Hippocampal formation (tissue), 2 donors: ENCODE measurements at places on chromosomes 3 and 15.

DNA sequence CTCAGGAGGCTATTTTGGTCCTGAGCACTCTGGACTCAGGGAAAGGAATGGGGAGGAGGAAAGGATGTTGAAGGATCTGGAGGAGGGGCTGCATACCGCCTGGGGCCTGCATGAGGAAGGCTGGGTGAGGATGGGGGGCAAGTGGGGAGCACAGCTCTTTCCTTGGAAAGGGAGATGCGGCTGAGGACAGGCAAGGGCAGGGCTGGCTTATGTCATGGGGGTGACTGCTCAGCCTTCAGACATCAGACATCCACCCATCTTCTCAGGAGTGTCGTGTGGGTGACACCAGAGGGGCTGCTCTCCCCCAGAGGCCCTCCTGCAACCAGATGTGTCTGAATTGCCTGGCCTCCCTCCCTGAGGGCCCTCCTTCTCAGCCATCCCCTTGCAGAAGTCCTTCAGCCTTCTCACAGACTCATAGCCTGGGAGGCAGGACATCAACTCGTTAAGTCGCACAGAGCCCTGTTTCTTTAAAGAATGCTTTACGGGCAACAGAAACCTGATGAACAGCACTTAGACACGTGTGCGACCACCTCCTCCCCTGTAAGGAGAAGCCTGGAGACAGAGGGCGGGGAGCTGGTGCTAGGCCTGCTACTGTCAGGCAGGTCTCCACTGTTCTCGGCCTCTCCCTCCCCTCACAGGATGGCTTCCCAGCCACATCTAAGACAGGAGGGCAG lies 252.3 kb downstream of the OCA2 start:
- DNase-seq, result no peak

DNA sequence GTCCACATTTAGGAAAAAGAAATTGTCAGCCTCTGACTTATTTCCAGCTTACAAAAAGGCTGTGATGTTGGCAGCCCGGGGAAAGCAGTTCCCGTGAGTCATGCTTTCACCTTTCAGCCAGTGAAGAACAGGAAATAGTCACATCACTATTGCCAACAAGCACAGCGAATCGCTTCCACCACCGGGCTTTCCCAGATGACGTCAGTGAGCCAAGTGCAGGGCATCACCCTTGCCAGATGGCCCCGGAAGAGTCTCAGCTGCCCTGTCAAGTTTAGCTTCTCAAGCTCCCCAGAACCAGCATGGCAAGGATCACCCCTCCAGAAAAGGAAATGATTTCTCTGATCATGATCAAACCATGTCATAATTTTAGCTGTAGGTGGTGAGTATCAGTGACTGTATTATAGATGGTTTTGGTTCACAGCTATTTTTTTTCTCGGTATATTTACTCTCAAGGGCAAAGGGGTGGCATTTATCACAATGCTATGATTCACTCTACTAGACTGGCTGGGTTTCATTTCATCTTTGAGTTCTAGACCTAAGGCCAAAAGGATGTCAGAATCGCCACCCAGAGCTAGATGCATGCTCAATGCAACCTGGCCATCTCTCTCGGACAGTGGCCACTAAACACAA lies 32.9 kb downstream of the B3GNT5 start:
- DNase-seq, result peak; percentile 22

DNA sequence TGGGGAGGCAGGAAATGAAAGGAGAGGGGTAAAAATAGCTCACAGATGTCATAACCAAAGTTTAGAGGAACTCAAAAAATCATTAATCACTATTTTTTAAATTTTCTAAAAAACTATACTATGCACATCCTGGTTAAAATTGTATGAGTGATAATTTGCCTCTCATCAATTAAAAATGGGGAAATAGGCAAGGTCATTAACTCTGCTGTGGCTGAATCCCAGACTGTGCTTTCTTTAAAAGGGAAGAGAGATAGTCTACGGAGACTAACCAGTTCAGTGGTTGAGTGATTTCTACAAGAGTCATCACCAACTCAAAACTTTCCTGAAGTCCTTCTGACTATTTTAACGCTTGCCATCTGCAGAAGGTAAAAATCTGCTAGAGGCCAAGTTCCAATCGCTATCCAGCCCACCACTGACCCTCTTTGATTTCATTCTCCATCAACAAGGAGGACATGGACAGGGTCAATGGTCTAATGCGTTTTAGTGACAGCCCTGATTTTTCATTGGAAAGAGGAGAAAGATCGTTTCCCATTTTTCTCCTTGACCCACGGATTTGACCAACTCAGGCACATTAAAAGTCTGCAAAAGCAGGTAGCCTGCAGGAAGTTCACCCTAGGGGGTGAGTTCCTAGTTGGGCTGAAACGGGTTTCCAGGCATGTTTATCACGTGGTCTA lies 850 bp downstream of the SUCLG2 start:
- no peak for DNase-seq

DNA sequence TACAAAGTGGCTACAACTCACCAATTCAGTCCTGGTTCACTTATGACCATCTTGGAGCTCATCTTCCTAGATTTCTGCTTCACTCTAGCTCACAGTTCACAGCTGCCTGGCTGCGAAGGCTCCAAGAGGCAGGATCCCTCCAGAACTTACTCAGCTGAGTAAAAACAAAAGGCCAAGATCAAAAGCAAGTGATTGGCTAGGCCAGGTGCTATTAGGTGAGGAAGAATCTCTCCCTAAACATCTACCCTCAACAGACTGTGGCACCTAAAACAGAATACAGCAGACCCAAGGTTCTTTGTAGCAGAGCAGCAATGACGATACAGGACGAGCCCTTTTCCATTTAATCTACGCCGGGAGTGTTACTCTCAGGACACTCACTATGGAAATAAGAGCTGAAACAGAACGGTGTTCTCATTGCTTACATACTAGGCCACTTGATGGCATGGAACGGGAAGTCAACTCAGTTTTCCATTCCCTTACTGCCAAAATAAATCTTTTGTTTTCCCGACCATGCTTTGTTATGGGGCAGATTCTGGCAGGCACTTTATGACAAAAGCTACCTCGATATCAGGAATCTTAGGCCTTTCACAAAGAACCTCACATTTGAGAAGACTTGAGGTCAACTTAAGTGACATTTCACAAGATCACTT lies 901 bp downstream of the ICE2 start:
- no peak for DNase-seq

GRCh38 chr15:43493703-43494472 lies 932 bp upstream of the TP53BP1 start:
- DNase-seq, result no peak

DNA sequence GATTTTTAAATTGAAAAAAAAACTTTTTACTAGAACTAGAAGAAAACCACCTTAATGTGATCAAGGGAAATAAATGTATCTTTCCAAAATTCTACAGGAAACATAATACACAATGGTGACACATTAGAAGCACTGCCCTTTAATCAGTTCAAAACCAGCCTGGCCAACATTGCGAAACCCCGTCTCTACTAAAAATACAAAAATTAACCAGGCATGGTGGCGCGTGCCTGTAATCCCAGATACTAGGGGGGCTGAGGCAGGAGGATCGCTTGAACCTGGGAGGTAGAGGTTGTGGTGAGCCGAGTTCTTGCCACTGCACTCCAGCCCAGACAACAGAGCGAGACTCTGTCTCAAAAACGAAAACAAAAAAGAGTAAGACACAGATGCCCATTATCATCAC lies 134.5 kb downstream of the TBC1D5 start:
- DNase-seq, result no peak

DNA sequence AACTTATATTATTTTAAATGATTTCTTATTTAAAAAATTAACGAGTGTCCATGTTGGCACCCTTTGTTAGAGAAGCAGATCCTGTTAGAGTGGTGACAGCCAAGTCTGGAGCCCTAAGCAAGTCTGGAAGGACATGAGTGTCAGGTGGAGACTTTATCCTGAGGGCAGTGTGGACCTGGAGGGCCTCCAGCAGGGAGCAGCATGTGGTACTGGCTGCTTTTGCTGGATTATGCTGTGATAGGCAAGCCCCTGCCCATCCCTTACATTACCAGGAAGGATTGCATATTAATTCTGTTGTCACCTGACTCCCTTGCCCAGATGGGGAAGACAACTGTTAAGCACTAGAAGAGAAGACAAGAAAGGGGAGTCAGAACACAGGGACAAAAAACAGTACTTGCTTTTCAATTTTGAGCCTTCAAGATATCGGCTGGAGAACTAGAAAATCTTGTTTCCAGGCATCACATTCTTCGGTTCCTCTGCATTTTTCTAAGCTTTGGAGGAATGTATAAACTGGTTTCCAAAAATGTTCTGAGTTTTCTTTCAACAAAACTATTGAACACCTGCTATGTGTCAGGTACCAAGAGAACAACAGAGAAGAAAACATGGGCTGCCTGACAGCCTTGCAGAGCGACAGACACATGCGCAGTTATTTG lies 22.7 kb downstream of the ZNF860 start:
- no peak for DNase-seq

DNA sequence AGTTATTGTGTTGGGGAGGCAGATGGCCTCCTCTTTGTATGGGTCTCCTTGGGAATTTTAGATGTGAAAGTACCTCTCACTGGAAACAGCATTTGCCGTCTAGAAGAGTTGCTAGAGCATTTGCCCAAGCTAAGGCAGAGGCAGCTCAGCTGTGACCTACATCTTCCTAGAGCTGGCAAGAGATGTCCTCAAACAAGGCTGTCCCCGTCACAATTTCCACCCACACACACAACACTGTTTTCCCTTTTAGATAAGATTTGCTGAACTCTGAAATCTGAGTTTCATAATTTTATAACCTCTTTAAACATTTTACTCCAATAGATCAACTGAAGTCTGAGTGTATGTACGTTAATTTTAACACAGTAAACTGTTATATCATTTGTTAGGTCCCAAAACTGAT lies 352.6 kb downstream of the EPHB1 start:
- no peak for DNase-seq

DNA sequence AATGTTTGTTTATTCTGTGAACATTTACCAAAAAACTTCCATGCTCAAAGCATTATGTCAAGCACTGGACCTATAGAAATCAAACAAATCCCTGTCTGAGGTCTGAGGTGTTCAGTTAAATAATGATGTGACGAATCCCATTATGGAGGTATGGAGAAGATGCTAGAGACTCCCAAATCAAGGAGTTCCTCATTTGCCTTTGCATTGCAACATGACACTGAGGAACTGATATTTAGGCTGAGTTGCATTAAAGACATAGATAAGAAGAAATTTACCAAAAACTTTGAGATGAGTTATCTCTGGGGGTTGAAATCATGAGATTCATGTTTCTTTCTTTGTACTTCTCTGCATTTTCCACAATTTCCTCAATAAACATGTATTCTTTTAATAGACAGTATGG lies 16.0 kb downstream of the CD200 start:
- DNase-seq, result no peak

DNA sequence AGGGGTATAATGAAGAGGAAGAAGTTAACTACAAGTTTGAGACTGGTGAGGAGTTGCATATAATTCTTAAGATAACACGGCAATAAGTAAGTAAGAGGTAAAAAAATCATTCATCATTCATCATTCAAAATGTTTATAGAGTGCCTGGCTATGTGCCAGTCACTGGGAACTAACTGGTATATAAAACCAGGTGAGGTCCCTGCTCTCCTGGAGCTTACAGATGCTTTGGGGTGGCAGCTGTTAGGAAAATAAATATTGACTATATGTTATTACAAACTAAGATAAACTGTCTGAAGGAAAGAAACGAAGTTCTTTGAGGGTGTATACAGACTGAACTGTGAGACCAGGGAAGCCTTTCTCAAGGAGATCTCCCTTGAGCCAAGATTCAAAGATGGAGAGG lies 2.9 kb downstream of the CASR start:
- no peak for DNase-seq

DNA sequence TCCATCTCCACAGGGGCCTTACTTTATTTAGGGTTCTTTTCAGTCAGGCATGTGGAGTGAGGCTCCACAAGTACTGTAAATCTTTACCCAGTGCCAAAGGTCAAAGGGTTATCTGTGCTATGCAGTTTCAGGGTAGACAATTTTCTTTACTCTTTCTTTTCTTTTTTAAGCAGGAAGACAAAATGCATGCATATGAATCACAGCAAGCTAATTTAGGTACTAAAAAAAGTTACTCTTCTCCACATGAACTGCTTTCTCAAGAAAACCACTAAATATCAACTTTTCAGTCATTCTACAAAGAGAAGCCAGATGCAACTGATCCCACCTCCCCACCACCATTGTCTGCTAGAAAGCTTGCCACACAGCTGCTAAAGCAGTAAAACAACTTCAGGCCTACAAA lies 73.3 kb upstream of the PYGO1 start:
- DNase-seq, result no peak

DNA sequence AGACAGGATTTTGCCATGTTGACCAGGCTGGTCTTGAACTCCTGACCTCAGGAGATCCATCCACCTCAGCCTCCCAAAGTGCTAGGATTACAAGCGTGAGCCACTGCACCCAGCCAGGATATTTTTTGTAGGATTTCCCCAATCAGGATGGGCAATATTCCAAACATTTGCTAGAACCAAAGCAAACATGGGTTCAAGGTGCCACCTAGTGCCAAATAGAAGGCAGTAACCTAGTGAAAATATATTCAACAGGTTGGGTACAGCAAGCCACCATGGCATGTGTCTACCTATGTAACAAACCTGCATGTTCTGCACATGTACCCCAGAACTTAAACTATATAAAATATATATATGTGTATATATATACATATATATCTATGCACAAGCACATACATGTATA lies 185.9 kb upstream of the CADM2 start:
- no peak for DNase-seq

- DNase-seq, result no peak
These were observed 145.4 kb downstream of the ALCAM start for GRCh38 chr3:105512061-105512460.

- DNase-seq, result no peak
These were observed 128.9 kb downstream of the KLF13 start for GRCh38 chr15:31455499-31455898.

DNA sequence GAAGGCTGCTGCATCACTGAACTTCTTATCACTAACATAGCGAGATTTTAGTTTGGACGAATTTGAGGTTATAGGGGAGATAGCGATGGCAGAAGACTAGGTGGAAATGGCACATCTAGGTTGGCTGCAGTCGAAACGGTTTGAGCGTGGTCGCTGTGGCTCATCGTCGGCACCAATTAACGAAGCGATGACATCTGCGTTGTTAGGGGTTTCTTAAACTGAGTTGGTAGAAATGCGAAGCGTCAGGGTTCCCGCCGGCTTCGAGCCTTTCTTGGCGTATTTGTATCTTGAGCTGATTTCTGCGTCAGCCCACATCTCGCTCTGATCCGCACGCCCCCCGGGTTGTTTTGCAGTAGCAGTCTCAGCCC lies 319 bp downstream of the LNP1 start:
- DNase-seq, result no peak

- DNase-seq, result no peak
These were observed 14.3 kb upstream of the LIMD1 start for GRCh38 chr3:45580112-45580765.
